Endothelial cell of umbilical vein (primary cell): ENCODE measurements at places on chromosomes 11 and 22. TPM values are rescaled to one million over a fixed set of nuclear protein-coding genes. Genes with fewer than 3 reads are reported as not detected.

DNA sequence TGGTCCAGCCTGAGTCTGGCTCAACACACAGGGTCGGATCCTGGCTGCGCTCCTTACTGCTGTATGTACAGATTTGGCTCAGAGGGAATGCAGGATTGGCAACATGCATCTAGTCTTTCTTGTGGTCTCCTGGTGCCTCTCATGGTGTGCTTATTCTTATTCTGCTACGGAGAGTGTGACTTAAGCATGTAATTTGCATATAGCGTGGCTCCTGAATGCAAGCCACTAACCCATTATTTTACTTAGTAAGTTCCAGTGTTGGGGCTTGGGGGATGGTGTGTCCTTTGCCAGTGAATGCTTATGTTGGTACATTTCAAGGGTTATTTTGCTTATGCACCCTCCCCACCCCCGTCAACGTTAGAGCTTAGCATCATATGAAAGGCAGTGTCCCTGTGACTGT is 51.2 kb downstream of the PTPRJ start:
- H3K27me3 ChIP-seq, result no peaks in the 10 kb centered on the region
- no peaks in the 10 kb centered on the region for H3K36me3 ChIP-seq
- no peak overlapping the region for H3K27ac ChIP-seq
- H3K4me1 ChIP-seq, result peaks cover 11% of the 10 kb centered on the region

DNA sequence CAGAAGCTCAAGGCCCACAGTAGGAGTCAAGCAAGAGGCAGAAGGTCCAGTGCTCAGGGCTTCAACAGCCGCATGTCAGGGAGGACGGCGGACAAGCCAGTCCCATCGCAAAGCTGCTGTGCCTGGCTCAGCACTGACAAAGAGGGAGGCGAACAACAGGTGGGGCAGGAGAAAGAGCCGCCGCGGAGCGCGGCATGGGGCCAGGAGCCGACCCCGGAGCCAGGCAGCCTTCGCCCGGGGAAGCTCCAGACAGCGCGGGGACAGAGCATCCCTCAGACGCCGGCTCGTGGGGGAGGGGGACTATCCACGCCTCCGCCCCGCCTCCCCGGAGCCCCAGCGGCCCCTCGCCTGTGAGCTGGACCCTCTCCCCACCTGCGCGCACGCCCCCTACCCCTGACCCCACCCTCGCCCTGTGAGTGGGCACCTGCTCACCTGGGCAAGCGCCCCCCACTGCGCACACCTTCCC is 369 bp downstream of the DHCR7 start:
- H3K27ac ChIP-seq, result peak overlapping the region; percentile 2
- H3K4me1 ChIP-seq, result peaks cover 31% of the 10 kb centered on the region
- H3K27me3 ChIP-seq, result no peaks in the 10 kb centered on the region
- peak; percentile 28 for DNase-seq
- H3K4me3 ChIP-seq, result peak overlapping the region; percentile 29

The PI4KA gene
- total RNA-seq, result 51.4 and 56.4 TPM in 2 replicates

DNA sequence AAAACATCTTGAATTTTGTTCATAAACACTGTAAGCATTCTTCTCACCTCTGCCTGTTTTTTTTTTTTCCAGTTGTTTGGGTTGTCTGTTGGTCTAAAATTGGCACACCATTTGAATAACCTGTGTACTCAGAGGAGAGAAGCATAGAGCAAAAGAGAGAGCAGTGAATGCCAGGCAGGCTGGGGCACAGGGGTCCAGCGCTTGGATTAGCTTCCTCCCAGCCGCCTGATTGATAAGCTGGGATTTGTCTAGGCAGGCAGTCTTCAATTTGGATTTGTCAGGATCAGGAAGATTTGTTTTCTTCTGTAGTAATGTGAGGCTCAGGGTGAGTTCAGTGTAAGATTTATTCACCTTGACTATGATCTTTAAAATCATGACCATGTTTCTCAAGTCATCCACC is 59.0 kb downstream of the ARL14EP start:
- H3K4me1 ChIP-seq, result no peaks in the 10 kb centered on the region
- DNase-seq, result no peak
- H3K27me3 ChIP-seq, result no peaks in the 10 kb centered on the region
- H3K4me3 ChIP-seq, result no peak overlapping the region
- H3K27ac ChIP-seq, result no peak overlapping the region

The OR2D3 gene
- not detected in 2 replicates for total RNA-seq
